Mesothelial cell of epicardium (in vitro differentiated cells): ENCODE measurements at places on chromosomes 6 and 20.

- no peak for DNase-seq
Observed at GRCh38 chr6:53361549-53362031, 12.8 kb upstream of the ELOVL5 start.

DNA sequence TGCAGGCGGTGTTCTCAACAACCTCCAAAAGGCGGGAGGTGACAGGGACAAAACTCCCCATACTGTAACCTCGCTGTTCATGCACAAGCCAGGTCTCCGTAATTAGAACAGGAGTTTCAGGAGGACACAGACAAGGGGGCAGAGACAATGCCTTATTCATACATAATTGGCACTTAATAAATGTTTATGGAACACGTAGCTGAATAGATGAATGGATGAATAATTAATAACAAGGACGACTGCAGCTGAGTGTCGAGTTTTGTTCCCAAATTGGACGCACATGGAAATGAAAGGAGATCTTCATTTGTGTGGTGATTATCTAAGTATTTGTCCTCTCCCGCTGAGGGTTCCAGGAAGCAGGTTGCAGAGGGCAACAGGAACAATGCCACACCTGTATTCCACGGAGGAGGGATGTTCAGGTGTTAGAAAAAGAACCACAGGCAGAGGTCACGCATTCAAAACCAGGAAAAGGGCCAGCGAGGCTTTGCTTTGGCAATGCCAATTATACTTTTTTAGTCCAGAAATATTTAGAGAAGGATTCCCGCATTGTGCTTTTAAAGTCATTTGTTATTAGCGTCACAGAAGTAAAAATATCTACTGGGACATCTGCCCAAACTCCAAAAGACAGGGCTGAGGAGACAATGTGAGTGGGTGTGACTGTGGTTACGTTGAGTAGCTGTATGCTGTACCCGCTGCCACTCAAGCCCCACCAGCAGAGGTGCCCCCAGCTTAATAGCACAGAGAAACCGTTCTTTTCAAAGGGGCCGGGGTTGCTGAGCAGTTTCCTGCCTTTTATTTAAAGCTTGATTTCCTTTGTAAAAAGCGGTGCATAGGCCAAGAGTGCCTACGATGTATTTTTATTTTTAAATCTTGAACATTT is 123.3 kb downstream of the PXDC1 start:
- peak; percentile 10 for DNase-seq

DNA sequence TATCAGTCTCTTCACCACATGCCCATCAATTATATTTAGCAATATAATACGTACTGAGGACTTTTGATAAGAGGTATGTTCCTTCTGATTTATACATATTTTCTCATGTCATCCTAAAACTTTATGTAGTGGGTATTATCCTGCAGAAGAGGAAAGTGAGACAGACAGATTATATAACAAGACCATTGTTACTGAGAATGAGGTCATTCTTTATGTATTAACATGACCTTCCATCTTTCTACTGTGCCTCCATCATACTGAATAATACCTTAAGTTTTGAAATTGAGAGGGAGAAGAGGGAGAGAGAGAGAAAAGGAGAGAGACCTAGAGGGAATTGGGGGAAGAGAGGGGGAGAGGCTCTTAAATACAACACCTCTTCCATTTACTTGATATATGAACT is 90.9 kb upstream of the CARMIL1 start:
- DNase-seq: no peak

- no peak for DNase-seq
Observed at GRCh38 chr20:57379263-57379647, 11.9 kb upstream of the RBM38 start.

- DNase-seq: no peak
Observed at GRCh38 chr20:55253781-55254180, 751.5 kb downstream of the CBLN4 start.

DNA sequence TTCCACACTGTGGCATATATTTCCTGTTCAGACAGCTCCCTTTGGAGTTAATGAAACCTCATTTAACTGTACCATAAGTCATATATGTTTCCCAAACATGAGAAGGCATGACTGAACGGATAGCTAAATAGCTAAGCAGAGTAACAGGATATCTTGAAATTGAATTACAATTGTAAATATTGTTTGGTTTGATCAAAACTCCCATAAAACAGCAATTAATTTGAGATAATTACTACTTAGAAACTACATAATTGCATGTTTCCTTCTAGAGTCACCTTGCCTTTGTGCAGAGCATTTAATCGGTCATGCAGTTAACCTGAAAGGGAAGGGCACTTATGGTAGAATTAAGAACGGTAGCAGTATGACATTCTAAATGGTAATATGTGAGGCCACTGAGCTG is 179.0 kb upstream of the MAP3K7 start:
- no peak for DNase-seq

DNA sequence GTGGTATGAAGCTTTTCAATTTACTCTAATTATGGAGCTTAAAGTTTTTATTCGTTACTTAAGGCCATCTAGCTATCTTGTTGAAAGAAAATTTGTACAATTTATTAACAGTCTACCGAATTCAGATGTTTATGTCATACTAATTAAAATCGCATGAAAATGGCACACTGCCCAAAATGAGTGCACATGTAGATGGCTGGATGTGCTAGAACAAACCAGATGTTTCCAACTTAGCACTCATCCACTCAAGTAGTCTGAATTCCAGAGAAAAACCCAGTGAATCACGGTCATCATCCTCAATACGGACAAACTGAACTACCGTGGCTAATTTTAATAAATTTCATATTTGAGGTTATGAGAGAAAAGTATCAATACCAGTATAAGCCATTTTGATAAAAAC is 70.4 kb downstream of the COL12A1 start:
- no peak for DNase-seq

DNA sequence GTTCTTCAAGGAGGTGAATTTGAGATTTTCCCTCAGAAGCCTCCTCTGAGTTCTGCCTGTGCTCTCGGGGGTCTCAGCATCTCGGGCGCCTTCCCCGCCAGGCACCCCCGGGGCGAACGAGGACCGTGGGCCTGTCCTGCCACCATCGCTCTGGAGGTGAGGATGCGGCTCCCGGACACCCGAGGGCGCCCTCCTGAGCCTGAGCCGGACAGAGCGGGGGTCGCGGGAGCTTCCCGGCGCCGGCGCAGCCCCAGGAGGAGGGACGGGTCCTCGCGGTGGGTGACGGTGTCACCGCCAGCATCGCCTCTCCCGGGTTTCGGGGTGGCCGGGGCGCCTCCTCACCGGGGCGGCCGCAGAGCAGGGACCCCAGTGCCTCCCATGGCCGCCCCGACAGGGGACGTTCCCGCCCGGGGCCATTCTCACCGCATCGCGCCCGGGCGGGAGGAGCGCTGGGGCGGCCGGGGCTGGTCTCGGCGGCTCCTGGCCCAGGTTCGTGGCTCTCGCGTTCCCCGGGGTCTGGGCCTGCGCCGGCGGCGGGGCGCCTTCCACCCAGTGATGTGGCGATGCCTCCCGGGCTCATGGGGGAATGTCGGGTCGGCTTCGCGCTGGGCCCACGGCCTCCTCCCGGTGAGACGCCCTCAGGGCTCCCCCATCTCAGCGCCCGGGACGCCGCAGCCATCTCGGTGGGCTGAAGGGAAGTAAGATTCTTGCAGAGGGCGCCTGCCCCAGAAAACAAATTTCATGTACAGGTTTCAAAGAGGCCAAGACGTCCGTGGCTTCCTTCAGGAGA is 210.5 kb downstream of the ERMARD start:
- no peak for DNase-seq

DNA sequence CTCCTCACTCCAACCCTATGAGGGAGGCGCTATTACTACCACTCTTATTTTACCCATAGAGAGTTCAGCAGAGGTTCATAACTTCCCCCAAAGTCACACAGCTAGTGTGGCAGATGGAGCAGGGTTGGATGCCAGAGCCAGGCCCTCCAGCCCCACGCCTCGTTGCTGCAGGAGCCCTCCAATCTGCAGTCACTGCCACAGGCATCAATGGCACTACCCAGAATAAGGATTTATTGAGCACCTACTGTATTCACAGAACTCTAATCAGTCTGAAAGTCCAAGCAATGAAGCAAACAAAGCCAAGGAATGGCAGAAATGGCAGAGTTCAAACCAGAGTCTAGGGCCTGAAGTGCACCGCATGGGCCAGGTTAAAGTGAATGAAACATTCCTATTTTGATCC is 144.9 kb downstream of the LPA start:
- no peak for DNase-seq

GRCh38 chr6:144265061-144265357 is 20.1 kb upstream of the UTRN start:
- no peak for DNase-seq

- peak; percentile 53 for DNase-seq
Observed at GRCh38 chr6:29631860-29632731, 887 bp downstream of the GABBR1 start.

DNA sequence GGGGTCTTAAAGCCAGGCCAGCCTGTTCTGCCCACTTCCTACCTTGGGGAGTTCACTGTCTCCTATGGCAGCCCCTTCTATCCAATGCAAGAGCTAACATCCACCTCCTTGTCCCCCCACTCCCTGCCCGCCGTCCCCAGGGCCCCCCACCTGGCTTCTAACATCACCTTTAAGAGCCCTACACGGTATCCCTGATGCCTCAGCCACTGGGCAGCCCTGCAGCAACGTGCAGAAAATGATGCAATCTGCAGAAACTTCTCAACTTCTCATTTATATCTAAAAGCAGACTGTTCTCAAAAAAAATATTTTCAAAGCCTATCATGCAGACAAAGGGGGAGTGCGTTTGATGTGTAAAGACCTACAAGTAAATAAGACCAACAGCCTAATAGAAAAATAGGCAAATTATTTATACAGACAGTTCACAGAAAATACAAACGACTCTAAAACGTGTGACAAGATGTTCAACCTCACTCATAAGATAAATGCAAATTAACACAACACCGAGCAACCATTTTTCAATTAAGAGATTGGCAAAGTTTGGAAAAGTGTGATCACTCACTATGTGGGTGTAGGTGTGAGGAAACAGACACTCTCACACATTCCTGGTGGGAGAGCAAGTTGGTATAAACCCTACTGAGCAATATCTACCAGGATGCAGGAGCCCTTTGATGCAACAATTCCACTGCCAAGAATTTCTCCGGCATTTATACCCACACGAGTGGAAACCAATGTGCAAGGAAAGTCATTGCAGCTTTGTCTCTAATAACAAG is 15.1 kb upstream of the HCK start:
- DNase-seq: no peak

DNA sequence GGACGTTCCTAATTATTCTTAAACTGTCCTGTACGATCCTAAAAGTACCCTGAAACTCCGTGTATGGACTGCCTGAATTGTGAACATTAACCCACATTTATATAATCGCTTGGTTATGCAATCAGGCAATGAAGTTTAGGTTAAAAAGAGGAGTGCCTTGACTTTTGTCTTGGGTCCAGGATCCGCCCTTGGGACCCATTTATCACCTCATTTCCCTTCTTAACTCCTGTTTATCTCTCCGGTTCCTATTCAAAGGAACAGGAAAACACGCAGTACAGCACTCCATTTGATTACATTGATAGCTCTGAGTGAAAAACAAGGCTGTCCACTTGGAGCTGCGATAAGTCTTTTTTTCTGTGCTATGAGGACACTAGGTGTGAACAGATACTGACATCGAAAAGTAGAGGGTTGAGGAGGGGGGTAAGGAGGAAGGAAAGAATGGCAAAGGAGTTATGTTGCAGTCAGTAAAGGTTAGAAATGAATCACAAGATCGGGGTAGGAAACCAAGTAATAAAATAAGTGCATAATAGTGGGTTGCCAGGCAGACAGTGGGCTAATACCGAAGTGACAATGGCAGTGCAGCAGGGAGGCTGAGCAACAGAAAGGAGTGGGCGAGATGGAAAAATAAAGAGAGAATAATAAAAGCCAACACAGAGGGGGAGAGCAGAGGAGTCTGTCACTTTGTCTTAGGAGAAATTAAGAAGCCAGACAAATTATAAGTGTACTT is 15.9 kb upstream of the PCK1 start:
- DNase-seq: no peak

- no peak for DNase-seq
Observed at GRCh38 chr6:101490857-101491256, 97.3 kb downstream of the GRIK2 start.

DNA sequence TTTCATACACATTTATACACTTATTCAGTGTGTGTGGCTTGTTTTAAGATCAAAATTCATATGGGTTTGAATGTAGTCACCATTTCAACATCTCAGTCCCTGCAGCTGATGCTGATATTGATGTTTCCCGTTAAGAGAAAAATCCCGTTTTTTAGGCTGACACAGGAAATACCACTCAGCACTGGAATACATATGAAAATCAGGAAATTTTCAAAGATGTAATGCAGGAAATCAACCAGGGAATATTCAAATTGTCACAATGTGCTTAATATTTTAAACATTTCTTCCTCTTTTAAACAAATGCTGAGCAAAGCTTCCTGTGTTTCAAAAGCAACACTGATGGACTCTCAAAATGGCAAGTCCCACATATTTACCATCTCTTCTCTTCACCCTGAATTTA is 94.5 kb upstream of the MARCKS start:
- no peak for DNase-seq
